ENCODE measurements at places on chromosomes 2 and 18.
A peak's percentile ranks its signal among the peaks of the same experiment; 100 is the strongest.

DNA sequence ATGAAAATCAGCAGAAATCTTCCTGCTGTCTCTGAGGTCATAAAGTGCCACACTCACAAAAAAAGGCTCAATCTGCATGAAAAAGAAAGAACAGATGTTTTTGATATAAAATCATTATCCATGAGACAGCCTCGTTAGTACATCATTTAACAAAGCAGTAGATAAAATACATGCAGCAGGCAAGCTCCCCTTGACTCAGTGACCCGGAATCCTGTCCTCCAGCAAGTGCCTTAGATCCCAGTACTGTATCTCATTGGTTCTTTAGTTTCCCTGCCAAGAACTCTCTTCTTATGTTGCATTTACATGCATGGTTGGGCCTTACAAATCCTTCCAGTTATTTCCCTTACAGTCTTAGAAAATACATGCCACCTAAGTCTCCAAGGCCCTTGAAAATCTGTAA is 148.9 kb upstream of the CCDC195 start:
- H3K4me1 ChIP-seq: peaks cover 17% of the 10 kb centered on the region
- H3K36me3 ChIP-seq: no peaks in the 10 kb centered on the region
- no peaks in the 10 kb centered on the region for H3K27me3 ChIP-seq
- no peak for DNase-seq
- no peak overlapping the region for H3K27ac ChIP-seq
- no peak overlapping the region for H3K4me3 ChIP-seq

DNA sequence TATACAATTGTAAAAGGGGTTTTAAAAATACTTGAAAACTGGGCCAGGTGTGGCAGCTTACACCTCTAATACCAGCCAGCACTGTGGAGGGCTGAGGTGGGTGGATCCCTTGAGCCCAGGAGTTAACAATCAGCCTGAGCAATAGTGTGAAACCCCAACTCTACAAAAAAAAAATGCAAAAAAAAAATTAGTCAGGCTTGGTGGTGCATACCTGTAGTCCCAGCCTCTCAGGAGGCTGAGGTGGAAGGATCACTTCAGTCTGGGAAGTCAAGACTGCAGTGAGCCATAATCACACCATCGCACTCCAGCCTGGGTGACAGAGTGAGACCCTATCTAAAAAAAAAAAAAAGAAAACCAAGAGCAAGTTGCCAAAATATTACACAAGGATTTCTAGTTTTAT is 182.7 kb downstream of the UBE2E3 start:
- no peaks in the 10 kb centered on the region for H3K36me3 ChIP-seq
- H3K4me1 ChIP-seq: no peaks in the 10 kb centered on the region
- DNase-seq: no peak
- H3K4me3 ChIP-seq: no peak overlapping the region

- DNase-seq: no peak
- H3K27me3 ChIP-seq: peaks cover 4% of the 10 kb centered on the region
- no peaks in the 10 kb centered on the region for H3K36me3 ChIP-seq
- peaks cover 11% of the 10 kb centered on the region for H3K4me1 ChIP-seq
- no peak overlapping the region for H3K4me3 ChIP-seq
These were observed 75.6 kb upstream of the TTC39C start for GRCh38 chr18:23938901-23939341.

DNA sequence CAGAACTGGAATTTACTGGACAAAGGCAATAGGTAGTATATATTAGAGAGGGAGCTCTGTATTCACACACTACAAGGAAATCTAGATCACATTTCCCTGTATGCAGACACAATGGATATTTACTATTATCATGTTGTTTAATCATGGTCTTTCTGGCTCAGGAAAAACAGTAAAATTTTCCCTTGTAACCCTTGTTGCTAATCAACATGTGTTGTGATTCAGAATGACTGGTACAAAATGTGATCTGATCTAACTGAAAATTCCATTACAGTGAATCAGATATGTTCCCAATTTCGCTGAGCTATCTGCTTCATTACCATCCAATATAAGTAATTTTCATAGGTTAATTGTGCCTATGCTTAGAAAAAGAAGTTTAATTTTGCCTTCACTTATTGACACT is 1109.7 kb downstream of the LRP1B start:
- no peak overlapping the region for H3K4me3 ChIP-seq
- no peak for DNase-seq
- H3K4me1 ChIP-seq: peaks cover 3% of the 10 kb centered on the region
- H3K36me3 ChIP-seq: no peaks in the 10 kb centered on the region
- H3K27me3 ChIP-seq: no peaks in the 10 kb centered on the region

- H3K4me3 ChIP-seq: no peak overlapping the region
- H3K27ac ChIP-seq: no peak overlapping the region
- DNase-seq: no peak
- peaks cover 3% of the 10 kb centered on the region for H3K27me3 ChIP-seq
- no peaks in the 10 kb centered on the region for H3K36me3 ChIP-seq
These were observed 64.8 kb upstream of the DARS1 start for GRCh38 chr2:136049991-136050920.

- peaks cover 69% of the 10 kb centered on the region for H3K36me3 ChIP-seq
- H3K4me1 ChIP-seq: no peaks in the 10 kb centered on the region
- H3K4me3 ChIP-seq: no peak overlapping the region
These were observed 74.5 kb downstream of the TMEM185B start for GRCh38 chr2:120148669-120149068.

GRCh38 chr2:234950730-234951663 is 820 bp upstream of the SH3BP4 start:
- peak overlapping the region; percentile 91 for H3K27ac ChIP-seq
- peaks cover 47% of the 10 kb centered on the region for H3K4me1 ChIP-seq
- no peaks in the 10 kb centered on the region for H3K36me3 ChIP-seq
- no peak for DNase-seq
- no peaks in the 10 kb centered on the region for H3K27me3 ChIP-seq
- H3K4me3 ChIP-seq: peak overlapping the region; percentile 86

- H3K4me1 ChIP-seq: peaks cover 42% of the 10 kb centered on the region
- no peak overlapping the region for H3K27ac ChIP-seq
- no peak for DNase-seq
- H3K27me3 ChIP-seq: no peaks in the 10 kb centered on the region
- no peaks in the 10 kb centered on the region for H3K36me3 ChIP-seq
- no peak overlapping the region for H3K4me3 ChIP-seq
These were observed 47.5 kb upstream of the HNRNPA3 start for GRCh38 chr2:177165061-177165583.

DNA sequence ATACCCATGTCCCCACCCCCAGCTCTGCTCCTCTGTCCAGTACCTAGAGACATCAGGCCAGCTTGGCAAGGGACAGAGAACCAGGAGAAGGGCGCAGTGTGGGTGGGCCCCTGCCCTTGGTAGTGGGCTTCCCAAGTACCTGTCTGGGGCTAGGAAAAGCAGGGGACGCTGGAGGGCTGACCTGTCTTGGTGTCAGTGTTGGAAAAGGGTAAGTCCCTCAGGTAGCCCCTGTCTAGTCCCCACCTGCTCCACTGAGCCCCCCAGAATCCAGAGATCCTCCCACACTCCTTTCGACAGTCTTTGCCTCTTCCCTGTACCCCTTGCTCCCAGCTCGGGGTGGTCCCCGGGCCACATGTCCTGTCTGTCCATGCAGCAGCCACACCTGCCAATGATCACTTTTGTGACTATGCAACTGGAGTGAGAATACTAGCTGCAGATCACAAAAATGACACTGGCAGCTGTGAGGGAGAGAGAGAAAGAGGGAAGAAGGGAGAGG is 14.6 kb downstream of the DNAJB2 start:
- H3K4me1 ChIP-seq: peaks cover 9% of the 10 kb centered on the region
- H3K27me3 ChIP-seq: peaks cover 23% of the 10 kb centered on the region
- peak overlapping the region; percentile 68 for H3K27ac ChIP-seq

DNA sequence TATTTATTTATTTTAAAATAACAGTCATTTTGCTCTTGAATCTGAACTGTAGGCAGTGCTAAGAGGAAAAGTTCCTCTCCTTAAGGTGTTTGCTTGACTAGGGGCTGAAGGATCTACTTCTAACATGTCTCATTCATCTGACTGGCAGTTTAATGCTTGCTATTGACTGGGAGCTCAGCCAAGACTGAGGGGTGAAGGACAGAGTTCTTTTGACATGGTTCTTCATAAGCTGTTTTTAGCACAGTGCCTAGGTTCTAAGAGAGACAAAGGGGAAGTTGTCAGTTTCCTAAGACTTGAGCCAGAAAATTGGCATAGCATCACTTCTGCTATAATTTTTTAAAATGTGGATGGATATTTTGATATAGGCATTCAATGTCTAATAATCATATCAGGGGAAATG is 73.0 kb downstream of the COMMD1 start:
- H3K4me1 ChIP-seq: peaks cover 13% of the 10 kb centered on the region
- no peak for DNase-seq

GRCh38 chr2:1817256-1818051 is 73.1 kb upstream of the PXDN start:
- no peaks in the 10 kb centered on the region for H3K27me3 ChIP-seq
- H3K27ac ChIP-seq: peak overlapping the region; percentile 37
- H3K4me1 ChIP-seq: peaks cover 15% of the 10 kb centered on the region
- peak overlapping the region; percentile 50 for H3K4me3 ChIP-seq
- DNase-seq: peak; percentile 62

DNA sequence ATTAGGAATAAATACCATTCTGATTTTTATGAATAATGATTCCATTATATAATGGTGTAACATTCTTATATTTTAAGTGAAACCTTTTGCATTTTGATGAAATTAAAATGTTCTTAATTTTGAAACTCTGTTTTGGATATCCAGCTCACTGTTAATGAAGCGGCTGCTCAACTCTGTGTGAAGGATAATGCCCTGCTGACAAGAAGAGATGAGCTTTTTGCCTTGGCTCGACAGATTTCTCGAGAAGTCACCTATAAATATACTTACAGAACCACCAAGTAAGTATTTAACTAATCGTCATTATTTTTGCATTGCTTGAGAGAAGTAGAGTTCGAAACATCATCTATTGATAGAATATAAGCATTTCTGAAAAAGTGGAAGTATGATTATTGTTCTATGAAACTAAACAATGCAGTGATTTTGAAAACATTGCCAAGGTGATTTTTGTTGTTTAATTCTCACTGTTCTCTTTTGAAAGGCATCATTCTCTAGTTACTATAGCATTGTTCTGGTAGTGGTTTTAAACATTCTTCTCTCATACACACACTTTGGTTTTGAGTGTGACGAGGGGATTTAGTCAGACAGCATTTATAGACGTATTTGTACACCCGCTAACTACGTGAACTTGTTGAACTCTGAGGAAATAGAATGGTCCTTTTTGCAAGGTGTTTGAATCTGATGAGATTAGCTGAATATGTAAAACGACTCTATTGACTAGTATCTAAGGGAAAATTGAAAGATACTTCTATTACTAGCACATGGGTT is 21.5 kb downstream of the NAB1 start:
- H3K36me3 ChIP-seq: peaks cover 25% of the 10 kb centered on the region
- no peaks in the 10 kb centered on the region for H3K27me3 ChIP-seq
- DNase-seq: no peak

DNA sequence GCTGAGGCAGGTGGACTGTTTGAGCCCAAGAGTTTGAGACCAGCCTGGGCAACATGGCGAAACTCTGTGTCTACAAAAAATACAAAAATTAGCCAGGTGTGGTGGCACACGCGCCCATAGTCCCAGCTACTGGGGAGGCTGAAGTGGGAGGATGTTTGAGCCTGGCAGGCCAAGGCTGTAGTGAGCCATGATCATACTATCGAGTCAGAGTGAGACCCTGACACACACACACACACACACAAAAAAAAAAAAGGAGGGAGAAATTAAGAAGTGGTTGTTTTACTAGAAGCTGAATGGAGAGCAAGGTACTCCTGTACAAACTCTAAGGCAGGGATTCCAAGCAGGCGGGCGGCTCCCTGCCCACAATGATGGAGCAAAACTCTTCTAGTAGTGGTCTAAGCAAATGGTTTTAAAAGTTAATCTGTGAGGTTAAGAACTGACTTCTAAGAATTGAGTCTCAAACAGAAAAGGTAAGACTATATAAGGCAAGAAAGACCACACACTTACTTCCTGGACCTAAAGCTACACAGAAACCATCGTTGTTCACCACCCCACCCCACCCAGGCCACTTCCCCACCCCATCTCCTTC is 2.6 kb downstream of the ANKRD44 start:
- peaks cover 27% of the 10 kb centered on the region for H3K27me3 ChIP-seq
- no peak overlapping the region for H3K4me3 ChIP-seq
- H3K4me1 ChIP-seq: peaks cover 15% of the 10 kb centered on the region
- no peak overlapping the region for H3K27ac ChIP-seq
- no peaks in the 10 kb centered on the region for H3K36me3 ChIP-seq
- no peak for DNase-seq

DNA sequence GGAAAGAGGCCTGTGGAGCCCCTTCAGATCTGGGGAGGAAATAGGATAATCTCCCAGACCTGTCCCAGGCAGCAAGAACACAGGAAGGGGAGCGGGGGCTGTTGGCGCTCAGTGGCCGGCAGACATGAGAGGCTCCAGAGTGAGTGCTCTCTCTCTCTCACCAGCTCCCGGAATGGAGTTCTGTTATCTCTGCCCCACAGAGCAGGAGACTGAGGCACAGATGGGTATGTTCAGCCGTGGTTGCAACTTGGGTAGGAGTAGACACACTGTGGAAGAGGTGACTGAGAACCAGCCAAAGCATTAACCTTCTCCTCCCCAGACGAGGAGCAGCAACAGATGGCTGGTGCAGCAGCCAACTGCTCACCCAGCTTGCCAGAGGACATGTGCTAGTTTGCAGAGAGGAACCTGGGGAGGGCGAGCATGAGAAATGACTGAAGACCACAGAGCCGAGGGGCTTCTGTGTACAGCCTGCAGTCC is 82.0 kb downstream of the NRP2 start:
- H3K27ac ChIP-seq: peak overlapping the region; percentile 90
- no peak overlapping the region for H3K4me3 ChIP-seq
- no peak for DNase-seq

DNA sequence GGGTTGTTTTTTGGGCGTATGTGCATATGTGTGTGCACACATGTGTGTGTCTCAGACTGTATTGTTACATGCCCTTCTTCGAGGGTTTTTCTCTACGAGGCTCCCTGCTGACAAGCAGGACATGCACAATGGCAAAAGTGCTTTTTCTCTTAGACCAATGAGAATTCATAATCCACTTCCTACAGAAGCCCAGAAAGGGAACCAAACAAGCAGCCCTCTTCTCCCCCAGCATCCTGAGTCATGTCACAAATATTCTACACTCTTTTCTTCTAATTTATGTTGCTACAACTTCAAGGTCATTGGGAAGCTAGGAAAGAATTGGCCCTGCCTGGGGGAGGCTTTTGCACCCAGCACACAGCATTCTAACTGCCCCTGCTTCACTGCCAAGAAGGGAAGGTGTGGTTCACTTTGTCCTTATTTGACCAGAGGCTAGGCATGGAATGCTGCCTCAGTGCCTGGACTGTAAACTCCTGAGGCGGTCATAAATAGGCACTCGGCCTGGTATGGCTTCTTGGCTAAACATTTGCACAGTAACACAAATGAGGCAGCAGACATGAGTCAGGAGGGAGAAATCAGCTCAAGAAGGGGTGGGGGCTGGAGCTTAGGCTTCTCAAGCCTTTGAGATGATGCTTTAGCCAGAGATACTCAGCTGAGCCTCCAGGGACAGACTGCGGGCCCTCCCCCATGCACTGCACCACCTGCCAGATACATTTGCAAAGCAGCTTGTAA is 92.7 kb upstream of the KLF7 start:
- H3K4me3 ChIP-seq: no peak overlapping the region
- peaks cover 13% of the 10 kb centered on the region for H3K27me3 ChIP-seq
- H3K4me1 ChIP-seq: peaks cover 12% of the 10 kb centered on the region
- H3K36me3 ChIP-seq: no peaks in the 10 kb centered on the region
- H3K27ac ChIP-seq: no peak overlapping the region

GRCh38 chr18:34562252-34562870 is 147.7 kb upstream of the DTNA start:
- no peaks in the 10 kb centered on the region for H3K4me1 ChIP-seq
- no peak for DNase-seq
- H3K27ac ChIP-seq: no peak overlapping the region
- H3K27me3 ChIP-seq: no peaks in the 10 kb centered on the region
- no peaks in the 10 kb centered on the region for H3K36me3 ChIP-seq

GRCh38 chr2:111201214-111201613 is 80.5 kb downstream of the BCL2L11 start:
- H3K36me3 ChIP-seq: no peaks in the 10 kb centered on the region
- peaks cover 2% of the 10 kb centered on the region for H3K4me1 ChIP-seq
- no peak overlapping the region for H3K4me3 ChIP-seq
- no peaks in the 10 kb centered on the region for H3K27me3 ChIP-seq
- H3K27ac ChIP-seq: no peak overlapping the region
